ENCODE measurements at places on chromosomes 4 and X. TPM values are rescaled to one million over a fixed set of nuclear protein-coding genes. Genes with fewer than 3 reads are reported as not detected.

The ADH7 gene
- 0.22 TPM for polyA plus RNA-seq

The GC gene
- polyA plus RNA-seq = 10.1 TPM

DNA sequence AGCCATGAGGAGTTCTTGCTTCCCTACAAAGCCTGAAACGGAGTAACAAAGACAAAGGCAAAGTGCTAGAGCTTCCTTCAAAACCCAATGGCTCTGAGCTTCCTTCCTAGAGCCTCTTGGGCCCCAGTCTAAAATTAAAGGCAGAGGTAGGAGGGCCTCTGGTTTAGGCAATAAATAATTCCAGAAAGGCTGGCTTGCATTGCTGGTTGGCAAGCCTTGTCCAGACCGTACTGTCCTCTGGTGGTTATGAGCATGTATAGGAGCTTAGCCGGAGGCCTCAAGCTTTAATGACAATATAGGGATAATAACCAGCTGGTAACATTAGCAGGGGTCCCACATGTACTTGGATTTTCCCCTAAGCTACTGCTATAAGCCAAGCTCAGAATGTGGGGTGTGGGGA lies 237.3 kb downstream of the AR start:
- no peak for DNase-seq

DNA sequence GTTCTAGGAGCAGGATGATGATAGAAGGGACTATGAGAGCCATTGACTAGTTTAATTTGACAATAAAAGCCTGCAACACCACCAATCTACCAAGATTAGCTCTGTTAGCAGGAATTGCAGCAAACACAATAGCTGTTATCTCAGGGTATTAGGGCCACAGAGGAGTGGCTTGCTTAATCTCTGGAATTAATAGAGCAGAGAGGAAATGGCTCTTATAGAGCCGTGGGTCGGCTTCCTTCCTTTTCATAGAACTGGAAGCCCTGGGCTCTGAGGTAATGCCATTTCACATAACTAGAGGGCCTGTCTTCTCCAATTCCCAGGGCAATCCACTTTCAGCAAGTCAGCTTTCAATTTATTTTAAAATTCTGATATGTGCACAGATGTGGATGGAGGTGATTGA lies 83.0 kb downstream of the MAMLD1 start:
- DNase-seq = no peak

DNA sequence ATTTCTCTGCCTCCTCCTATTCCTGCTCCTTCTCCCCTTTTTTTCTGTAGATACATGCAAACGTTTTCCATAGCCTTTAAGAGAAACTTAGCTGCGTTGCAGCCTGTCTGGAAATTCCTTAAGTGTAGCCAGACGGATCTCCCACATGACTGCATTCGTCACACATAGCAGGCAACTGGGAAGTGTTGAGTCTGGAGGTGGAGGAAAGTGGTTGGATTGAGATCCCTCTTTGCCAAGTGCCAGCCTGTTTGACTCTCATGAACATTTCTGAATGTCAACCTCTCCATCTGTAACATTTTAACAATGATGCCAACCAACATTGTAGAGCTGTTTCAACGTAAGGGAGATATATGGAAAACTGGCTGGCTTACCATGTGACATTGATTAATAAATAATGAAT lies 45.1 kb upstream of the FAM9A start:
- no peak for DNase-seq

GRCh38 chr4:99301376-99302164 lies 10.8 kb upstream of the ADH1A start:
- peak; percentile 50 for DNase-seq

- no peak for DNase-seq
Measured at GRCh38 chr4:36944232-36944631, 300.3 kb upstream of the NWD2 start.

All from right lung (tissue), 10 donors.